Activated CD8-positive, alpha-beta memory T cell treated with anti-CD3 and anti-CD28 coated beads for 1 hour (primary cell): ENCODE measurements at places on chromosomes 12 and 14.

DNA sequence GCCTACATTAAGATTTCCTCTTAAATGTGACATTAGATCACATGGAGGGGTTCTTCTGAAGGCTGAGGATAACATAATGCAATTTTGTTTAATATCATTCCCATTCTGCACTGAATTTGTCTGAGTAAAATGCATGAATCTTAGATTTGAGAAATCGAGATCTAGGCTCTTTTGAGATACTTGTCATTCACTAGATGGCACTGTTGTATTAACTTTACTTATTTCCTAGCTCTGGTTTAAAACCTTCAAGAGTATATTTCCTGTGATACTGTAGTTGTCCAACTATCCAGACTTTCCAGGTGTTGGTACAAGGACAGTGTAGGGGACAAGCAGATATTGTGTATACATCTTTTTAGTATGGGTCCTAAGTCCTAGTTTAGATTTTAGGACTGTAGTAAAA lies 91.7 kb upstream of the SEL1L start:
- DNase-seq = no peak

- DNase-seq = no peak
Measured at GRCh38 chr12:13154027-13154538, 42.4 kb upstream of the EMP1 start.

GRCh38 chr14:49692193-49692757 lies 645 bp upstream of the KLHDC1 start:
- no peak for DNase-seq

GRCh38 chr12:80472911-80473500 lies 29.0 kb downstream of the PTPRQ start:
- DNase-seq = no peak
